ENCODE measurements at places on chromosomes 7 and 10.

- no peak for DNase-seq
These were observed 15.7 kb upstream of the ZNF467 start for GRCh38 chr7:149789101-149789500.

DNA sequence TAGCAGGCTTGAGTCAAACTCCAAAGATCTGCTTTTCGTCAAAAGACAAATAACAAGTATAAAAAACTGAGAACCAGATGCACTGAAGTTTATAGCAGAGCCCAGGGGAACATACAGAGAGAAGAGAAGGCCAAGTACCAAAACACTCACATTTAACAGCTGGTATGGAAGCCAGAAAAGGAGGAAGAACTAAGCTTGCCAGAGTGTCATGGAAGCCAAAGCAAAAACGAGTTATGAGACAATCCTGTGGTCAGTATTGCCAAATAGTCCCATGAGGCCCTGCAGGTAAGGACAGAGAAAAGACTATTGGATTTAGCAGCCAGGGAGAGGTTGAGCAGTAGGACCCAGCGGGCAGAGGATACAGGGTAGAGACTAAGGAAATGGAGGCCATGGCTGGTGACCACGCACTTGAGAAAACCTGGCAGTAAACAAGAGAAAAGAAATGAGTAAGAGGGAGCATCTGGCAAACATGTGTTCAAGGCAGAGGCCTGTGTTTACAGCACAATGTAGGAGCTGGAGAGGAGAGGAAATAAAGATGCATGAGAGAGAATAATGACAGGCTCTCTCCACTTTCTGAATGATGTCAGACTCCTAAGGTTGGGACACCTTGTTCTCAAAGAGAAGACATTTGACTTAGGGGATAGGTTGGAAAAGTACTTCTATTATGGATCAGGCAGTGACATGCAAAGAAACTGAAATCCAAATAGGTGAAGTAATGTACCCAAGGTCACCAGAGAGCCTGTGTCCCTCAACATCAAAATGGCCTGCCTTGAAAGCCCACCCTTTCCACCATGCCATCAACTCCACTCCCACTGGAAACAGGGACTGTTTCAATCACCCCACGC lies 9.1 kb downstream of the CREB3L2 start:
- peak; percentile 98 for DNase-seq

DNA sequence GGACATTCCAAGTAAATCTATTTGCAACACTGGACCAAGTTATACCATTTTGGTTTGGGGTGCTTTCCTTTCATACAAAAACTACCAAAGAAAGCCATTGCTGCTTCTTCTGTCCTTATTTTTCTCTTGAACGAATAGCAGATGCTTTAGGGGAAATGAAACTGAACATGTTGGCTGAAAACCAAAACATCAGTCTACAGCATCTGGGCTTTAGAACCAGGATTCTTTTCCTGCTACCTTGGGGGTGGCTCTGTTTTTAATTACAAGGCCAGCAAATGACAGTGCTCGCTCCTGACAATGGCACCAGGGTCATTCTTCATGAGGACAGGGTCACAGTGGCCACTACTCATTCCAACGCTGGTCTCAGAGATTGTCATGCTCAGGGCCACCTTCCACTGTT lies 80.3 kb downstream of the WDR11 start:
- no peak for DNase-seq

DNA sequence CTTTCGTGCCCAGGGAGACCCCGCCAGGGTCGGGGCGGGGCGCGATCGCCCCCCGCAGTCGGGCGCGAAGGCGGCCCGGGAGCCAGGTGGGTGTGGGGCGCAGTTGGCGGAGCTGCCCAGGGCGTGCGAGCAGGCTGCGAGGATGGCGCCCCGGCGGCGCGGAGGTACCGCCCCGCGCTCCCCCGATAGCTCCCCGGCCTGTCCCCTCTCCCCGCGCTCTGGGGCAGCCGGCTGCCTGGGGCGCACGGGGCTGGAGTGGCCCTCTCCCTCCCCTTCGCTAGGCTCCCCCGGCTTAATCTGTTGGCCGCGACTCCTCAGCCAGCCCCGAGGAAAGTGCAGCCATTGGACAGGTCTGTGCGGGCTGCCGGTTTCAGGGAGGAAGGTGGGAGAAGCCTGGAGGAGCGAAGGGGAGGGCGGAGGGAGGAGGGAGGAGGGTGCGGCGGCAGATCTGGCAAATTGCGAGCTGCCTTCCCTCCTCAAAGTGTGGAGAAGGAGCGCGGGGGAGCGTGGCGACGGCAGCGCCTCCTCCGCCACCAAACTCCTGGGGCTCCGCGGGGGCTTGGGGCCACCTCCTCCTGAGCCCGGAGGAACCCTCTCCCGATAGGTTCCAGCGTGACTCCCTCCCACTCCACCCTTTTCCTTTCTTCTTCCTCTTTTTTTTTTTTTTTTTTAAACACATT lies 361 bp upstream of the PLXDC2 start:
- DNase-seq = no peak

- DNase-seq = no peak
These were observed 92.6 kb downstream of the SPAG6 start for GRCh38 chr10:22437620-22438588.

DNA sequence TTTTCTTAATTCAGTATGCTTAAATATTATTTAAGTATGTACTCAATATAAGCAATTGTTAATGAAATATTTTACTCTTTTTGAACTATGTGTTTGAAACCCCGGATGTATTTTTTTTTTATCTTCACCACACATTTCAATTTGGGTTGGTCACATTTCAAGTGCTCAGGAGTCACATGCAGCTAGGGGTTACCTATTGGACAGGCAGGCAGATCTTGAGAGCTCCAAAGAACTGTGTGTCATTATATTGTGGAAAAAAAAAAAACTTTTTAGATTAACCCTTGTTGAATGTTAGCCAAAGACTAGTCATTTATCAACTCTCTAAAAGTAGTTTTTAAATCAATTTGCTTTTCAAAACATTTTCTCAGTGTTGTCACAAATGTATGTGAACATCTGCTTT lies 37.2 kb downstream of the IKZF1 start:
- no peak for DNase-seq

DNA sequence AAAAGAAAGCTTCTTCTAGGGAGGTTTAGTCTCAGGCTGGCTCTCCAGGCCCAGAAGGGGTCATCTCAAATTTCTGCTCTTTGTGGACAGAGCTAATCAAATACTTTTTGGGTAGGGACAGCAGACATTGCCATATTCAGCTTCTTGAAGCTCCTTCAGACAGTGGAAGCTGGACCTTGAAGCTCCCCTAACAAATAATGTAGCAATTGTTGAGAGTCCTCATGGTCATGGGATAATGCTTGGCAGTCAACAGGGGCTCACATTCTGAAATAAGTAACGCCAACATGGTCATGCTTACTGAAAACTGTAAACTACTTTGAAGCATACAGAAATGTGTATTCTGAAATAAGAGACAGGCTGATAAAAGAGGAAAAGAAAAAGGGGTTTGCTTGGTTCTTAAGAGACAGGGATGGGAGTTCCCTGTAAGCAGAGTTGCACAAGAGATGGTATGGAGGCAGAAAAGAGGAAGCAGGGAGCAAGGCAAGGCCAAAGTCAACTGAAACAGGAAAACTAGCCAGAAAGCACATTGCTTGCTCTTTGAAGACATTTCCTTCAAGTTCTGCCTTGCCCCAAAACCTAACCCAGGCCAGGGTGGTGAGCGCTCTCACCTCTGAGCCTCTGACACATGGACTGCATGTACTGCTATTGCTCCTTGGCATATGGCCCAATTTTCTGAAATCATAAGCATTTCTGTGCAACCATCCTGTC lies 53.1 kb upstream of the KMT2E start:
- DNase-seq = no peak

DNA sequence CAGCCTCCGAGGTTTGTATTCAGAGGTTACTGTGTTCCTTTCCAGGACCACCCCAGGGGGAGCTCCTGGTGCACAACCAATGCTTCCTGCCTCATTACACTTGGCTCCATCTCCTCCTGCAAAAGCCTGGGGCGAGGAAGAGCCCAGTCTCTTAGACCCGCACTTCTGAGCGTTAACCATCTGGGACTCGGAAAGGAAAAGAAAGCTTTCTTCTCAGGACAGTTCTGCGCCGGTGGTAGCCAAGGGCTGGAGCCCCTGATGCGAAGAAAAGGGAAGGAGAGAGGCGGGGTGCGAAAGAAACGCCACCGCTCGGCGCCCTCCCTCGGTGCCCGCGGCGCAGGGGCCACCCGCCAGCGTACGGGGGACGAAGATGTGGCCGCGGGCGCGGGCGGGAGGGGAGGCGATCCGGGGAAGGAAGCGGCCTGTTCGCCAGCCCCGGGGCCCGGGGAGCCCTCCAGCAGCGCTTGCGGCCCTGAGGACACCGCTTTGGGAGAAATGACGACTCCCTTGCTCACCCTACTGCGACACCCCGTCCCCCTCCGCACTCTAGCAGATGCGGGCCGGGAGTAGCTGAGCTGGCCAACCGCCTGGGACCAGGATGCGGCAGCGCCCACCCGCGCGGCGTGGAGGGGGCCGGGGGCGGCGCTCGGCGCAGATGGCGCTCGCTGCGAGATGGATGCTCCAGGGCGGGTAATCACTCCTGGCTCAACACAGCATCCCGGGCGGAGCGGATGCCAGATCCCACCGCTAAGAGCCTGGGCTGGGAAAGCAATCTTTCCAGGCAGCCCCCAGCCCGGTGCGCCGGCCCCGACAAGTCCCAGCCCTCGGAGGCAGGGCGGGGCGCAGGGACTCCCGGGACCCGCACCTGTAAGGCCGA lies 1.3 kb downstream of the NRCAM start:
- DNase-seq = no peak

- no peak for DNase-seq
These were observed 109.6 kb downstream of the TCERG1L start for GRCh38 chr10:131201741-131202515.

- DNase-seq = no peak
These were observed 153.4 kb downstream of the CUX1 start for GRCh38 chr7:101970801-101971200.

DNA sequence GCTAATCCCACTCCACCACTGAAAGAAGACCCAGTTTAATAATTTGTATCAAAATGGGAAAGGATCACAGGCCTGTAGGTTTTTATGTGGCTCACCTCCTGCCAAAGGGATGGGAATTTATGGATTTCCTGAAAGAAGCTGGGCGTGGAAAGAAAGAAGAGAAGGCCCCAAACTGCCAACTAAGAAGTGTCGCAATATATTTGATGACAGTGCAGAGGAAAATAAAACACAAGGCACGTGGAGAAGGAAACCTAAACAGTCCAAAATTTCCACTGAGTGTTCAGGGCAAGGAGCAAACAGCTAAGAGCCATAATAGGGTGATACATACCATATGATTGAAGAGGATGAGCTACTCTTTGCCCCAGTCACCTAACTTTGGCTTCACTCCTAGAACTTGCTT lies 667.2 kb downstream of the GATA3 start:
- no peak for DNase-seq

GRCh38 chr10:105844241-105844640 lies 1203.2 kb downstream of the SORCS3 start:
- DNase-seq = no peak

GRCh38 chr10:123522702-123523312 lies 143.3 kb upstream of the GPR26 start:
- DNase-seq = no peak

DNA sequence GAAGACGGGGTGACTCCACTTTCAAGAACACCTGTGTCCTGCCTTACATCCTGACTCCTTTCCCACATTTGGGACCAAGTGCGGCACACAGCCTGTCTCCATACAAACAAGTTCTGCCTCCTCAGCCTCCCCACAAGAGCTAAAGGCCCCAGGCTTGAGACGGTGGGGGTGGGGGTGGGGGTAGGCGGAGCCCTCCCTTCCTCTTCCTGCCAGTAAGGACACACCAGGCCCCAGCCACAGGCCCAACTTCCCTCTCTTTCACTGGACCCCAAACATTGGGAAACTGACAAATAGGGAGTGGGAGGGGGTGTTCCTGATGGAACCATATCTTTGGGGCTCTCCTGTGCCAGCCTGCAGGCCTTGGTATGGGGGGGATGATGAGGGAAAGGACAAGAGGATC lies 4.6 kb downstream of the CDK5 start:
- no peak for DNase-seq

GRCh38 chr7:83749495-83749894 lies 100.6 kb upstream of the SEMA3E start:
- DNase-seq = no peak

GRCh38 chr7:126768836-126769235 lies 483.9 kb downstream of the GRM8 start:
- no peak for DNase-seq

DNA sequence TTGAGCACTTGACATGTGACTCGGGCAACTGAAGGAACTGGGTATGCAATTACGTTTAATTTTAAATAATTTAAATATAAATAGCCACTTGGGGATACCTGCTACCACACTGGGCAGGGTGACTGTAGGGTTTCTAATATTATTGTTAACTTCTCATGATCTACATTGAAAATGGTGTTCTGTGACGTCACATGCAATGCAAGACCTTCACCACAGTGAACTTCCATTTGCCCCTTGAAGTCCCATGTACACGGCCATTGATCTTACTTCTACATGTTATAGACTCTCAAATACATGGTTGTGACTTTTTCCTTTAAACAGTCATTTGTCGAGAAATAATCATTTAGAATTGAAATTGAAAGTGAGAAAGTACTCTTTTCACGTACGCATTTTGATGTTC lies 154.0 kb downstream of the MGMT start:
- no peak for DNase-seq

DNA sequence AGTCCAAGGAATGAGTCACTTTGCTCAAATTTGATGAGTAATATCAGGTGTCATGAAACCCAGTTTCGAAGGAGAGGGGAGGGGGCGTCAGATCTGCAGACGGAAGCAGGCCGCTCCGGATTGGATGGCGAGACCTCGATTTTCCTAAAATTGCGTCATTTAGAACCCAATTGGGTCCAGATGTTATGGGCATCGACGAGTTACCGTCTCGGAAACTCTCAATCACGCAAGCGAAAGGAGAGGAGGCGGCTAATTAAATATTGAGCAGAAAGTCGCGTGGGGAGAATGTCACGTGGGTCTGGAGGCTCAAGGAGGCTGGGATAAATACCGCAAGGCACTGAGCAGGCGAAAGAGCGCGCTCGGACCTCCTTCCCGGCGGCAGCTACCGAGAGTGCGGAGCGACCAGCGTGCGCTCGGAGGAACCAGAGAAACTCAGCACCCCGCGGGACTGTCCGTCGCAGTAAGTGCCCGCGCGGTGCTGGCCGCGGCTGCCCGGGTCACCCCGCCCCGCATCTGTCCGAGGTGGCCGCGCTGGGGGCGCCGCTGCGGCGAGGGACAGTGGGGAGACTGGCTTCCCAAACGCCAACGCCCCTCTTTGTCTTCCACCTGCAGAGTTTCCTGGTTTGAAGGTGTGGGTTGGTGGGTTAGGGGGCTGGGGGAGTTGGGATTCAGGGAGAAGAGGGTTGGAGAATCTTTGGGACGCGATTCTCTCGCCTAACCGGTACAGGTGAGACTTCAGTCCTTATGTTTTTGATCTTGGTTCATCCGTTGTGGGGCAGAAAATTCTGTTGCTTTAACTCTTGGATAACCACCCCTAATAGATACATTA lies at the start of gene TAC1:
TAC1 (plus strand) TSS at position 351 of the 829 bp plus-strand sequence. CDS start 527 bp downstream, outside the sequence.
- DNase-seq = no peak

DNA sequence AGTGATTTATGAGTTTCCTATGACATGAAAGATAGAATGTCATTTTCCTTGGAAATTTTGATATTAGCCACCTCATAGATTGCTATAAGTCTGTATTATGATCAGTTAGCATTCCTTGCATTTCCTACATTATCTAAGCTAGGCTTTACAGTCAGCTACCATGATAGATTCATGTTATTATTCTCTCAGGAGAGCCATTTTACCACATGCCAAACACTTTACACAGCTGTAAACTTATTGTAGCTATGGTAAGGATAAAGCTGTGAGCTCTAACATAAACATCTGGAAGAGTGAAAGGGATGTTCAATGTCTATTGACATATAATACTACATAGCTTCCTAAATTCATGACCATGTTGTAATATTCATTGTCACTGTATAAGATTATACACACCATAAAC lies 608.0 kb downstream of the PHTF2 start:
- no peak for DNase-seq

GRCh38 chr10:70087616-70088307 lies 35.1 kb downstream of the MACROH2A2 start:
- no peak for DNase-seq
